Caudate nucleus (tissue), 63 donors: ENCODE measurements at places on chromosomes 5 and 9.
A peak's percentile ranks its signal among the peaks of the same experiment; 100 is the strongest.

GRCh38 chr5:10860645-10861422 is 99.8 kb upstream of the DAP start:
- no peak for DNase-seq

- peak; percentile 52 for DNase-seq
Observed at GRCh38 chr5:124235576-124235975, 510.9 kb downstream of the ZNF608 start.

DNA sequence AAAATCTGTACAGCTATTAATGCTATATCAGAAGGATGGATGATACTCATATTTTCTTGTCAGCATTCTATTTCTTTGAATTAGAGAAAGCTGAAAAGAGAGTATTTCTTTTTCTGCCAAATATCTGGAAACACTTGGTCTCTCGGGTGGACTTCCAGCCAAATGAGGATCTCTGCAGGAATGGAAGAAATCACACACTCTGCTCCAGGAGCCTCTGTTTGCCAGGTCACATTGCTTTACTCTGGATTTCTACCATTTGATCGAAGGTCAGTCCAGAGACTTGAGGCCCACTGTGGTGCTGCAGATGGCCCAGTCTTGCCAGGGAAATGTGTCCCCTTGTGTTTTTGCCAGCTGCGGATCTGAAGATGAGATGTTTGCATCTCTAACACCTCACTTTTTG is 154.1 kb downstream of the PCSK1 start:
- no peak for DNase-seq

DNA sequence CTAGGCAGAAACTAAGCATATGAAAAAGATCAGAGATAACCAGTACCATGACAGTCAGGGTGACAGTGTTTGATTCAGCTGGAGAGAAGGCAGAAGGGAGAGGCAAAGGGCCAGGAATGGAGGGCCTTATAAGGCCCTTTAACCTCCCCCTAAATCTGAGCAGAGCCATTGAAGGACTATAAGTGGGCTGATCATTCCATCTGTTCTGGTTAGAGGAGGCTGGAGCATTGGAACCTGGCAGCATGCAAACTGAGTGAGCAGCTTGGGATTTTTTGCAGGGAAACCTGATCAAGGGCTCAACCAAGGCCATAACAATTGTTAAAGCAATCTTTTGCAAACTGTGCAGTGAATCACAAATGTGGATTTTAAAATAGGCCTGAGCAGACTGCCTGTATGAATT is 174.5 kb upstream of the DAP start:
- no peak for DNase-seq

GRCh38 chr5:130090569-130091270 is 186.5 kb downstream of the CHSY3 start:
- no peak for DNase-seq

DNA sequence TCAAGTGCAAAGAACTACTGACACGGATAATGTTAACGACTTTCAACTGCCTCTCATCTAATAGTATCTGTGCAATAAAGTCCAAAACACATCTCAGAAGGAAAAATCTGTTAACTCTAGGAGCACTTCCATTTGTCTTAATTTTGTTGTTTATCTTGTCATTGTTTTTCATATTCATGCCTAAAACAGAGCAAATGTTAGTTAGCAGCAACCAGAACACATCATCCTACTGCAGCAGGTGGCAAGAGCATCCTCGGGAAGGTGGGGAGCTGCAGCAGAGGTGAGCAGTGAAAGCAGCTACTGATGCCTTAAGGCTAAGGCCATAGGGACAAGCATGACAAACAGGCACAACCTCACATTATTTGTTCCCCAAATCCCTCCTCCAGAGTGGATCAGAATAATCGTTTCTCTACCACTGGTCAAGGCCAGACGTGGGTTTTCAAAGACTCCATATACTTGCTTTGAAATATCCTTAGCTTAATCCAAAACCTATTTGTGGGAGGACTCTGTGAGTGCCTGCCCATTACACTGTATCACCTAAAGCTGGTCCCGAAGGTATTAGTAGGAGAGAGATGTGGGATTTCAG is 1.0 kb downstream of the HMGCS1 start:
- no peak for DNase-seq

DNA sequence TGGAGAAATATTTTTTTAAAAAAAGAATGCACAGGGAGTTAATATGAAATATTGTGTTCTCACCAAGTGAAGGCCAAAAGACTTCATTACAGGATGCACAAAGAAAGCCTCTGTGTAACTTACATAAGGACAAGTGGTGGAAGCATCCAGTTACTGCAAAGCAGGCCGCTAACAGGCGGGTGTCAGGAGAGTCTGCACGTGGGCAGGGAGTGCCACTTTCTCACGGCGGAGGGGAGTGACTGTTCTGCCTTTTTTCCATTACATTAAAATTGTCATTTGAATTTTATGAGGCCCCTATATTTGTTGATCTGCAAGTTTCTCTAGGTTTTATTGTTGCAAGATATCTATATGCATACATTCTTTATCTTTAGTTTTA is 28.1 kb upstream of the SPATA31E1 start:
- no peak for DNase-seq

DNA sequence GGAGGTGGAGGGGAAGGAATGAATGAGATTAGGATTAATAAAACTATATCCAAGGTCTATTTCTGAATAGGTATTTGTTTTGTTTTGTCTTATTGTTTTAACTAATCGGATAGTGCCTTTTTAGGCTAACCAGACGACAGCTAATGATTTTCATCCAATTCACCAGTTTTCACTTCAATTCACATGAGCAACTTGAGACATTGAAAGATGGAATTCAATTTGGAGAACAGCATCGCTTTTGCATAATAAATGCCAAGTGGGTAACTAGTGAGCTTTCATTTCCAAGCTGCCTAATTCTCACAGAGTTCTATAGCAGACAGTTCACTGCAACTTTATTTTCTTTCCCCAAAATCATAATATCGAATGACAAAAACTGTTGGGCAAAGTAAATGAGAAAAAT is 5.0 kb downstream of the AGXT2 start:
- no peak for DNase-seq

- DNase-seq, result no peak
Observed at GRCh38 chr5:35899800-35900199, 38.6 kb downstream of the CAPSL start.

GRCh38 chr5:58641533-58641932 is 58.7 kb downstream of the RAB3C start:
- no peak for DNase-seq

DNA sequence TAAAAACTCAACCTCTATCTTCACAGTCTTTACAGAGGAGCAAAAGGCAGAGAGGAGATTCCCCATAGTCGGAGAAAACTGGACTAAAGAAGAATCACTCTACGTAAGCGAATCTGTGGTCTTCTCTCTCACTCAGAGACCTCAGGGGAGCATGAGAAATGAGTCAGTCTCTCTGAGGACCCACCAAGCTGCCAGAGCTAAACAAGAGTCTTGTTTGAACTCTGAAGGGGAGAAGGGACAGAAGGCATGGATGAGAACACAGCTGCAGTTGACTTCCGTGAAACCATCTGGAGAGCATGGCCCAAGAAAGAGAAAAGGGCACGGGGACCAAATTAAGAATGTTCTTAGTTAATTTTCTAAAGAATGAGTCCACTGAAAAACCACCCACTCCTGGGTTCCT is 12.8 kb upstream of the MAN2A1 start:
- DNase-seq, result no peak

GRCh38 chr5:171945476-171945875 is 61.0 kb downstream of the FBXW11 start:
- no peak for DNase-seq

GRCh38 chr5:9615331-9615730 is 14.8 kb downstream of the TAS2R1 start:
- no peak for DNase-seq

DNA sequence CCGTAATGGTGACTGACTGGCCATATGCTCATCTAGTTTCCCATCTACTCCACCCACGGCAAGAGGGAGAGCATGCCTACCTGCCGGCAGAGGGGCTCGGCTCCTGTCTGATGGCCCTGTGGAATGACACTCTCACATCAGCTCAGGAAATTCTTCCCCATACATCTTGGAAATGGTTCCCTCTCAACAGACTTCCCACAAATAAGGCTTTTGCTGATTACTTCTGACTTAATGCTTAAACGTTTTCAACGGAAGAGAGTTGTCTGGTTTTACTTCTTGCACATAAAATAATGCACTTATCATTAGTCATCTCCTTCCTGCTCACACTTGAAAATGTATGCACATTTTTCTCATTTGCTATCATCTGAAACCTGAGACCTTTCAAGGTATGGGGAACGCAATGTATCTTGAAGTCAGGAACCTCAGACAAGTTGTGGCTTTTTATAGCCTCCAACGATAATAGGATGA is 129.5 kb downstream of the TTLL11 start:
- DNase-seq, result no peak

DNA sequence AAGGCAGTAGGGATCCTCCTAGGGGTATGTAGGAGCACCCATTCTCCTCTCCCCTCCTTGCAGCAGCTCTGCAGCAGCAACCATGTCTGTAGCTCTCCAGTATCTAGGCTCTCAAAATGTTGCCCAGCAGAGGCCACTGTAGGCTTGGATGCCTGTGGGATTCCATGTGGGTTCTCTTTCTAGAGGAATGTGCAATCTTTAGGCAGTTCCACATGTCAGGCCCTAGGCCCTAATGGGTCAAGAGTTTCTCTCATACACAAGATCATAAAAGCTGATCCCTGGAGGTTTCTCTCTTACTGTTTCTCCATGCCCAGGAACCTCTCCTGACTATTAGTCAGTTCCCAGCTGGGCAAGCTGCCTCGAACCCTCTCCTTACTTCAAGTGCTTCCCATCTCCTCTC is 215.8 kb downstream of the FRMD3 start:
- no peak for DNase-seq

DNA sequence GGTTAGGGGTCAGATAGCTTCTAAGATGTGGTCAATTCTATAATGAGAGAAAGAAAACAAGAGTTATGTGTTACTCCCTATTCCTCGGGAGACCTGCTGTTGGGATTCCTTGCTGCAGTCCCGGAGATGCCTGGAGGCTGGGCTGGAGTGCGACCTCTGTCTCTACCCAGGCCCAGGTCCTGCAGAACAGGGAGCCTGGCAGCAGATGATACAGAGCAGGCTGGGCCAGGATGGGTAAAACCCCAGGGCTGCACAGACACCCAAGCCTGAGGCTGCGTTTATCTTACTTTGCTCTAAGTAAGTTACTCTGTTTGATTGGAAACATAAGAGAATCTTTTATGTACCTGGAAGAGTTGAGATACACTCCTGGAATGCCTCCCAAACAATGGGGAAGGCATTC is 26.9 kb upstream of the FAM120AOS start:
- DNase-seq, result no peak

DNA sequence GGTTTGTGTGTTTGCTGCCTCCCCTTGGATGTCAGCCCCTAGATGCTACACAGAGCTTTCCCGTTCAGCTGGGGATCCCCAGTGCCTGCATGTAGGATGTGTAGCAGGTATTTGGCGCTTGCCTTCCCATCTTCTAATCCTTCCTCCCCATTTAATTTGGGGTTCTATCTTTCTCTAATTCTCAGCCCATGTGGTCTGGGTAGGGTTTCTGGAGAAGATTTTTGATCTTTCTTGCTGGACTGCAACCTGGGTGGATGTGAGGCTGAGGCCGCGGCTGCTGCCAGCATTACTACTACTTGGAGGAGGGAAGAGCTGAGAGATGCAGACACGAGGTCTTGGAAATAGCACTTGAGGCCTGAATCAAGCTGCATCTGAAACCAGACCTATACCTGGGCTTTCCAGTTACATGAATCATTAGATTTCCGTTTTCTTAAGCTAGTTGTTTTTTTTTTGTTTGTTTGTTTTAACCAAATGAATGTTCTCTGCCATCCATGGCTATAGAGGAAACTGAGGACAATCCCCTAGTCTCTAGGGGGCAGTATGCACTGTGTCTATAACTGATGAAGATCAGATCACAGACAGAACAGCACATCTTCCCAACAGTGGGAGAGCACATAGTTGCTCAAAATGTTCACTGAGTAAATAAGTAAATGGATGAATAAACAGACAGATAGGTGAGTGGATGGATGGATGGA is 178.6 kb downstream of the FGF18 start:
- DNase-seq, result no peak

DNA sequence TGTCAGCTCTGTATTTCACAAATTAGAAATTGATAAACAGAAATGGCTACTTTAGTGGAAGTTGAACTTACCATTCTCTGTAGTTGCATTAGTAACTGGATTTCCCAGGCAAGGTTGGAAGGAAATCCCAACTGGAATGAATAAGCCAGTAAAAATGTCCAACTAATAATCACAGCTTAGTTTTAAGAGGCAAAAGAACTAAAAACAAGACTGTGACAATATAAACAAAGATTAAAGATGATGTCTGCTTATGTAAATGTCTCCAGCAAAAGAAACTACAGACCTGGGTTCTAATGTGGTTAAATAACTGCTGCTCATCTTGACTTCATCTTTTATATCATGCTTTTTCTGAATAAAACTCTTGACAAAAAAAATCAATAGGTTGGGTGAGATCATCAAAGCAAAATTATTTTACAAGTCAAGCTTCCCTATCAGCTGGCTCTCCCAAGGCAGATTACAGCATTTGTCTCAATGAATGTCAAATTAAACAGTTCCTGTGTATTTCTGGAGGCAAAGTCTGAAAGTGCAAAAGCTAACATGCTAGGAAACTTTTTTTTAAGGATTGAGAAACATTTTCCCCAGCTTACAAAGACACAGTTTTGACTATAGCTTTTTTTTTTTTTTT is 62.3 kb upstream of the HMHB1 start:
- DNase-seq, result no peak

DNA sequence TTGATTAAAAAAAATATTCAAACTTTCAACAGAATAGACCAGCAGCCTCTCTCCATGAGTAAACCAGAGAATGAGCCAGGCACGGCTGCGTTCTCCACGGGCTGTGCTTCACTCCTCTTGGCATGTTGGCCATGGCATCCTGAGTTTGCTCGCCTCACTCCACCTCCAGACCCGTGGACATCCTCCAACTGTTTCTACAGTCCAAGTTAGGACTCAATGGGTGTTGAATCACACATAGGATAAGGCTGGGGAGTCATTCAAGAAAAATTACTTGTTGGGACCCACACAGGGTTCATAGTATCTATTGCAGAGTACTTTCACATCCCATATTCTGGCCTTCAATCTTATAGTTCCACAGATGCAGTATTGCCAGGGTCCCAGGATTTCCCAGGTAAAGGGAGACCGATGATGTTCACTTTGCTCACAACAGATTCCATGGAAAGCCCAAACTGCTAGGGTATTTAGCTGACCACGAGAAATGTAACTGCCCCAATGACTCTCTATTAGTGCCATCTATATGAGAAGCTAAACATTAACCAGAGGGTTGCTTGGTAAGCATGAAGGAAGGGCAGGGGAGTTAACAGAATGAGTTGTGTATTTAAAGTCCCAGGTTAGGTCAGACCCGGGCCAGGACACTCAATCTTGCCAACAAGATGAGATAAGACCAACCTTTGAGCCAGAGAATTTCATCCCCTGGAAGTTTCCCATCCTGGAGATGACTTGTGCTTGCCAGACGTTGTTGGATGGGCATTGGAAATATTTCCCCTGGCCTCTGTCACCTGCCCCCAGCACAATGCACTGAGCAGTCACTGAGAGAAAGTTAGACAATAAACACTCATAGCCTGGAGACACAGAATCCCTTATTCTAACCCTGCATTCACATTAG is 19.7 kb upstream of the GDA start:
- DNase-seq, result no peak
